Glutamatergic neuron (in vitro differentiated cells): ENCODE measurements at places on chromosomes 3 and 15.

DNA sequence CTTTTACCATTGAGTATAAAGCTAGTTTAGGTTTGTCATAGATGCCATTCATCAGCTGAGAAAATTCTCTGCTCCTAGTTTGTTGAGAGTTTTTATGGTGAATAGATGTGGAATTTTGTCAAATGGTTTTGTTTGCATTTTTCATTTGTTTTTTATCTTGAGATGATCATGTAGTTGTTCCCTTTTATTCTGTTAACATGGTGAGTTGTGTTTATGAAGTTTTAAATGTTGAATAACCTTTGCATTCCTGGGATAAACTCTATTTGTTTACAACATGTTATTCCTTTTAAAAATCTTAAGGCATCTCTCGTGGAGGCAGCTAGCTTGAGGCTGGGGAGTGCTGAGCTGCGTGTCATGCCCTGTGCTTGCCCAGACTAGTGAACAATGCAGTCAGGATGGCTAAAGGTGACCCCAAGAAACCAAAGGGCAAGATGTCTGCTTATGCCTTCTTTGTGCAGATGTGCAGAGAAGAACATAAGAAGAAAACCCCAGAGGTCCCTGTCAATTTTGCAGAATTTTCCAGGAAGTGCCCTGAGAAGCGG, 48.5 kb downstream of the ANAPC13 start:
- no peak for DNase-seq

- no peak for DNase-seq
Observed at GRCh38 chr3:55534876-55535275, 47.8 kb upstream of the WNT5A start.

GRCh38 chr3:124273651-124274050, 281.7 kb upstream of the ROPN1 start:
- no peak for DNase-seq

GRCh38 chr3:160684368-160684740, 7.4 kb downstream of the ARL14 start:
- no peak for DNase-seq

DNA sequence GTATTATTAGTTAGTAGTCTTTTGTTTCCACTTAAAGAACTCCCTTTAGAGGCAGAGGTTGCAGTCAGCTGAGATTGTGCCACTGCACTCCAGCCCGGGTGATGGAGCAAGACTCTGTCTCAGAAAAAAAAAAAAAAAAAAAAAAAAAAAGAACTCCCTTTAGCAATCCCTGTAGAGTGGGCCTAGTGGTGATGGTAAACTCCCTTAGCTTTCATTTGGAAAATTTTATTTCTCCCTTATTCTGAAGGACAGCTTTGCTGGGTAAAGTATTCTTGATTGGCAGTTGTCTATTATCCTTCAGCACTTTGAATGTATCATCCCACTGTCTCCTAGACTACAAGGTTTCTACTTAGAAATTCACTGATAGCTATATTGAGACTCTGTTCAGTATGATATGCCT, 46.0 kb downstream of the RPL39L start:
- no peak for DNase-seq

DNA sequence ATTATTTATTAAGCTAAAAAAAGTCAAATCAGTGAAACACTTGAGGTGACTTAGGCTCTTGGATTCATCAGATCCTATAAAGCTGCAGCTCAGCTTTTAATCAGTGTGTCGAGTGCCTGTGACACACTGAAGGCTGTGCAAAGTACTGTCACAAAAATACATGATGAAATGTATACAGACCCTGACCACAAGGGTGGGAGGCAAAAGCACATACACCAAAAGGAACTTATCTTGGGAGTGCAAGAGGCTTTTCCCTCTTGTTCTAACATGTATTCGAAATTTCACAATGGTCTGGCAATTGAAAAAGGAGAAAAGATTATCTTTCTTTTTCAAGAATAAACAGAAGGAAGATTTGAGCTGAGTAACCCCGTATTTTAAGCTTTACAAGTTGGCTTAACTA, 35.9 kb downstream of the VGLL4 start:
- no peak for DNase-seq

GRCh38 chr15:65916664-65917406, 47.5 kb downstream of the RAB11A start:
- DNase-seq = peak; percentile 84

- no peak for DNase-seq
Observed at GRCh38 chr3:64459711-64460110, 228.1 kb downstream of the ADAMTS9 start.

DNA sequence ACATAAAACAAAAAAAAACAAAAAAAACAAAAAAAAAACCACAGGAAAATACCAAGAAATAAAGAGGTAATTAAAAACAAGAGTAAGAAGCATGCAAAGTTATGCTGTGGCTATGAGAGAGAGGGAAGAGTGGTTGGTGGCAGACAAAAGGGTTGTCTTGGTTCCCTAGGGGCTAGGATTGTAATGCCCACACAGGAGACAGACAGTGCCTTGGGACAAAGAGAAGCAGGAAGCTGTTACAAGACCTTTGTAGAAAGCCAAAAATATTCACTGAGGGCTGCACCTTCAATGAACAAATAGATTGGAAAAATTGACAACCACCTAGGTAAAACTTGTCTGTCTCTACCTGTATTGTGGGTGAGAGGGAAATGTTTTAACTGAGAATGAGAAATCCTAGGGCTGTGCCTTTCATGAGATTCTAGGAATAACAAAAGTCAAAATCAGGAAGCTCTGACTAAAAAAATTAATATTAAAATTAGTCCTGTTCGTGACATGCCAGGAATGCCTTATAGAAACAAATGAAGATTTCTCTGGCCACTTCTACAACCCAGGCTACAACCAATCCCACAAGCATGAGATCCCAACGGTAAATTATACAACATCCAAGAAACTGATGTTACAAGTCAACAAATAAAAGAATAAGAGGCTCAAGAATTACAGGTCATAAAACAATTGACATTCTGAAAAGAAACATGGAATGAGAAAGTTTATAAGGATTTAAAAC, 45.0 kb upstream of the PRICKLE2 start:
- no peak for DNase-seq
